ENCODE measurements at places on chromosomes 1 and 21.

- DNase-seq = peak; percentile 44
Observed at GRCh38 chr1:225987491-225988316, 11.4 kb downstream of the SDE2 start.

GRCh38 chr1:67571406-67571805 lies 113.6 kb upstream of the GADD45A start:
- no peak for DNase-seq

DNA sequence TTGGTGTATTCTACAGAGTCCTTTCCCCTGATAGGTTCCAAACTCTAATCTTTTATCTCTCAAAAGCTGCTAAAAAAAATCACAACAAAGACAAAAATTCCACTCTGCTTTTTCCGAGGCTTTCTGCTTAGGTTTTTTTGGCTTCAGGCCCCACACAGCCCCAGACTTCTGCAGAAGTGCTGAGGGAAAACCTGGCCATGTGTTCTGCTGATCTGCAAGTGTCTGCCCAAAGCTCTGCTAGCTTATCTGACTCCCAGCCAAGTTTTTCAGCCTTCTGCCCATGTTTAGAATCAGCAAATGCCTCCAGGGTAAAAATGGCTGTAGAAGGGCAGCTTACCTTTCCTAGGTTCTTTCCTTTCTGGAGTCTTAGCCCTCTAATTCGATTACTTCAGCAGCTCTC lies 28.4 kb downstream of the DISP3 start:
- DNase-seq = no peak

- DNase-seq = no peak
Observed at GRCh38 chr1:176904057-176904751, 260.3 kb downstream of the ASTN1 start.

DNA sequence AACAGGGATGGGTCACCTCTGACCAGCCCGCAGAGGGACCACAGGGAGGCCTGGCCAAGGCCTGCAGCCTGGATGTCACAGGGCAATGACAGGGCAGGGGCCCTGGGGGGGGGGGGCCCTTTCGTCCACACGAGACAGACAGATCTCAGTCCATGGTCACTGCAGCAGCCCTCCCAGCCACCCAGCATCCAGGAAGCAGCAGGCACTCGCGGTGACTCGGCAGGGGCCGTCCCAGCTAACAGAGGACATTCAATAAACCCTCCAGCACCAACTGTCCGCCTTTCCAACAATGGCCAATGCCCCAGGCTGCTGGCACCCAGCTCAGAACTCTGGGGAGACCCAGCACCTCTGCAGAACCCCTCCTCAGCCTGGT lies 32.9 kb downstream of the MEGF6 start:
- DNase-seq = no peak

- DNase-seq = no peak
Observed at GRCh38 chr1:24656046-24656445, 12.9 kb downstream of the SRRM1 start.

- no peak for DNase-seq
Observed at GRCh38 chr1:214337015-214337414, 56.1 kb downstream of the SMYD2 start.

GRCh38 chr1:221667504-221667903 lies 74.4 kb downstream of the DUSP10 start:
- peak; percentile 70 for DNase-seq

DNA sequence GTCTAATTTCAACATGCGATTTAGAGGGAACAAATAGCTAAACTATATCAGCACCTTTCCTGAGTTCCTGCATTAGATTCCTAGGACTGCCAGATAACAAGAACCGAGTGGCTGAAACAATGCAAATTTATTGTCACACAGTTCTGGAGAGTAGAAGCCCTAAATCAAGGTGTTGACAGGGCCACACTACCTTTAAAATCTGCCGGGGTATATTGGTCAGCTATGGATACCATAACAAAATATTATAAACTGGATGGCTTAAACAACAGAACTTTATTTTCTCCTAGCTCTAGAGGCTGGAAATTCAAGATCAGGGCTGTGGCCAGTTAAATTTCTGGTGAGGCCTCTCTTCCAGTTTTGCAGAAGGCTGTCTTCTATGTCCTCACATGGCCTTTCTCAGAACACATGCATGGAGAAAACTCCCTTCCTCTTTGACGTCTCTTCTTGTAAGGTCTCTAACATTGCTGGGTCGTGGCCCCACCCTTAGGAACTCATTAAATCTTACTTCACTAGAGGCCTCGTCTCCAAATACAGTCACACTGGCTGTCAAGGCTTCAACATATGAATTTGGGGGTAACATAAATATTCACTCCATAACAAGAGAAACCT lies 144.3 kb downstream of the FCRL5 start:
- DNase-seq = no peak

- no peak for DNase-seq
Observed at GRCh38 chr1:212917134-212917485, 33.2 kb upstream of the VASH2 start.

GRCh38 chr1:168507231-168507630 lies 36.6 kb downstream of the XCL2 start:
- DNase-seq = no peak

DNA sequence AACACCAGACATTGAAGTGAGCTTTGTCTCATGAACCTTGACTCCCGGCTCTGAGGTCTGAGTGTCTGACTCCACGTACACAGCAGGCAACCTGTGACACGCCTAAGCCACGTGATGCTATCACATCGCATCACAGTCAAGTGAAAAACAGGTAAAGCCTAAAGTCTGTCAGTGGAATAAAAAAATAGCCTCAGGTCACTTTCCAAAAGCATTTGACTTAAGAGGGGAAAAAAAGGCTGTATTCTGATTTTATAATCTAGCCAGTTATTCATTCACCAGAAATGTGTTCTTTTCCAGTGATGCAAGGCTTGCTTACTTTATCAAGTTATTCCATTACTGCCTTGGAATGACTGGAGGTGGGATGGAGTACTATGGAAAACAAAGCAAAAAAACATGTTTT lies 163.2 kb upstream of the HMCN1 start:
- DNase-seq = peak; percentile 34

- DNase-seq = no peak
Observed at GRCh38 chr1:108767708-108768107, 21.2 kb downstream of the STXBP3 start.

GRCh38 chr1:42453386-42453785 lies 2.4 kb downstream of the ZMYND12 start:
- DNase-seq = peak; percentile 25

DNA sequence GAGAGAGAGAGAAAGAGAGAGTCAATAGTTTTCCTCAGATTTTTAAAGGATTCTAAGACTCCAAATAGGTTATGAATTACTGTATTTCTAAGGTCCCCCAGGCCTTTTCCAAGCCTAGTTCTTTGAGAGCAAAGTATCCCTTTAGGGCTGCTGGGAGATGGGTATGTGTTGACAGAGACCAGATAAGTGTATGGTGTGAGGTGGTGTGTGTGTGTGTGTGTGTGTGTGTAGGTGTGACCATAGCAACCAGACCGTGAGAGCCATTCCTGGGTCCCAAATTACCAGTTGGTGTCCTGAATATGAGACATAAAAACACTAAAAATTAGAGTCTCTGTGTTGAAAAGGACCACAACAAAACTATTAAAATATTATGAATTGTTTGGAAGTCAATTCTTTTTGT lies 41.7 kb upstream of the DNAJC6 start:
- DNase-seq = no peak

DNA sequence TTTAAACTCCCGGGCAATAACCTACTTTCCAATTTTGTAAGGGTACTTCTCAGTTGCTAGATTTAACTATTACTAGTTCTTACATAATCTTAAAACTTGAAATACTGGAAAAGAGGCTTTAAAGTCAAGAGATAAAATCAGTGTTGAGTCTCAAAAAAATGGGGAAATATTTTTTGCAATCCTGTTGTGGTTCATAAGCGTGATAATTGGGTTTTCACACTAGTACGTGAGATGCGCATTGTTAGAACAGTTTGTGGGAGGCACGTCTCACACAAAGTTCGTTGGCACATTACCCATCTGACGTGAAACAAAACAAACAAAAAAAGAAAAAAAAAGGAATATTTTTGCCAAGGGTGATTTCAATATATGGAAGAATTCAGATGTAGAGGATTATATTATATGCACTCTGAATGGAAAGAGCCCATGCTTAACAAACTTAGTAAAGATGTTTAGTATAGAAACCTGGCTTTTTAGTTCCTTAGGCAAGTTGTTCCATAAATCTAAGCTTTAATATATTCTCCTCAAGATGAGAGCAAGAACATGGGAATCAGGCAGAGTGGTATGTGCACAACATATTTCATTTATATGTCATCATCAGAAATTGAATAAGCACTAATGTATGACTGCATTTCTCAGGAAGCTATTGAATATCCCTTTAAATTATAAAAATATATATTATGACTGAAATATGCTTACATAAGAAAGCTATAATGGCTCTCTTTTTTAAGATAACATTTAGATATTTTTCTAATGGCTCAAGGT lies 73.9 kb upstream of the TNFSF4 start:
- no peak for DNase-seq

DNA sequence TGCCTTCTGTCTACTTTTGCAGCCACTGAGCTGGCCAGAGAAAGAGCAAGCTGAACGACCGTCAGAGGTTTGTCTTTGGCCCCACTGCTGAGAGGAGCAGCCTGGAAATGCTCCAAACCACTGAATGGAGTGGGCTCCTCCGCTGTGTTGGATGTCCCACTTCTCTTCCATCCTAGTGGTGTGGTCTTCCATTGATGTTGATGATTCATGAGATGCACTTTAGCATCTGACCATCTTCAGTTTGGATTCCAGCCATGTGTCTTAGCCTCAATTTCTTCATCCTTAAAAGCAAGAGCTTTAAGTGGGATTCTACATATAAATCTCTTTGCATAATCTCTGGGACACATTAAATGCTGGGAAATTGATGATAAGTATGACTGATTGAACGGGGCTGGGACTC lies 276.9 kb downstream of the SIPA1L2 start:
- no peak for DNase-seq

DNA sequence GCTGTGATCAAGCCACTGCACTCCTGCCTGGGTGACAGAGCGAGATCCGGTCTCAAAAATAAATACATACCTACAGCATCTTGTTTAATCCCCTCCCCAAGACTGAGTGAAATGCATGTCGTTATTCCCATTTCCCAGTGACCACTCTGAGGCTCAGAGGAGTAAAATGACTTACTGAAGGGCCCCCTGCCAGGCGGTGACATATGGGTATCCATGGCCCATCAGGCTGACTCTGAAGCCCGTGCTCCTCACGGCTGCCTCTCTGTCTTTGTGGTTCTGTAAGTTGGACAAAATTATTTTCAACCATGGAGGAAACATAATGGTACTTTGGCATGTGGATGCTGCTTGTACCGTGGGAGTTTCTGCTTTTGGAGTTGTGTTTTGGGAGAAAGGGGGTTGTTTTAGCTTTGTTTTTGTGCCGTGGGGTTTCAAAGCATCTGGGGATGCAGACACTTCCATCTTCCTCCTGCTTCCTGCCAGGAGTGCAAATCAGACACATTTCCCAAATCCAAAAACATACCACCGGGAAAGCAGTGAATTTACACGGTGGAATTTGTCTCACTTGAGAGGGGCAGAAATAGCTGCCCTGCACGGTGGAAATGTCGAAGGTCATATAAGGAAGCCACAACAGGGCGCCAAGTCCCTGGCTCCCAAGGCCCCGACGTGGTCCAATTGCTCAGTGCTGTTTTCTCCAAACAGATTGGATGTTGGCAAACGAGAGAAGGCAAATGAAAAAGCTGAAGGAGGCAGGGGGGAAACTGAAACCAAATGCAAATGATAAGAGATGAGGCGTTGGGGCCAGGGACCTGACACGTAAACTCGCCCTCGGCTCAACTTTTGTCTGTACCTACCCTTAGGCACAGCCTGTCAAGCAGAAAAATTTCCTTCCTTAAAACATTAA lies 17.1 kb upstream of the PINK1 start:
- peak; percentile 20 for DNase-seq

- no peak for DNase-seq
Observed at GRCh38 chr1:37839676-37840075, 19.7 kb downstream of the MTF1 start.

DNA sequence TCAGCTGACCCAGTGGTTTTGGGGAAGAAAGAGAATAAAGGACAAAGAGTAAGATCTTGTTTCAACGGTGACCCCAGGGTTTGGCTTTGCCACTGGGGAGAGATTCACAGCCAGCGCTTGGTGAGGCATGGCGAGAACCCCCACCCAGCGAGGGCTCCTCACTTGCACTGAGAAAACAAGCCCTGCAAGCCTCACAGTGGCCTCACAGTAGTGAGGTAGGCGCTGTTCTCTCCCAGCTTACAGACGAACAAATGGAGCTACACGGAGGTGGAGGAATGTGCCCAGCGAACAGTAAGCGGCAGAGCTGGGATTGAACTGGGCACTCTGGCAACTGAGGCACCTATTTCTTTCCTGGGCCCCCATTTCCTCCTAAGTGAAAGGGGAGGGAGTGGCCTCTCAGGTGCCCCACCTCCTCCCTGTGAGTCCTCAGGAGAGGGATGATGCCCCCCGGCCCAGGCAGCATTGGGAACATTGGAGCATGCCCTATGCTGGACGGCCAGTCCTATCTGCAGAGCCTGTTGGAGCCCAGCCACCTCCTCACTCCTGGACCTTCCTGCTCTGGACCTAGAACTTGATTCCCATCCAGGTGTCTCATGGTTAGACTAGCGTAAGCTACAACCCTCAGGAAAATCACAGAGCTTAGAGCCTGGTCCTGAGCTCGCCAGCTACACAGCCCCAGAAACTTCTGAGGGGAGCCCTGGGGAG lies 73.4 kb upstream of the EDN2 start:
- DNase-seq = no peak

DNA sequence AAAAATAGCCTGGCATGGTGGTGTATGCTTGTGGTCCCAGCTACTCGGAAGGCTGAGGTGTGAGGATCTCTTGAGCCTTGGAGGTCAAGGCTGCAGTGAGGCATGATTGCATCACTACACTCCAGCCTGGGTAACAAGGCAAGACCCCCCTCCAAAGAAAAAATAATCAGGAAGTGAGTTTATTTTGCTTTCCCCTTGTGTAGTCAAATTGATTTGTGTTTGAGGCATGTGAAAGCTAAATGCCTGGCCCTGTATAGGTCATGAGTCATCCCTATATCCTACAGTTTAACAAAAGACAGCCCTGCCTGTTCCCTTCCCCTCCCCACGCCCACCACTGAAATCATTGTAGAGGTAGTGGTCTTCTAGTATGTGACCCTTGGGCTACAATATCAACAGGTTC lies 241.4 kb upstream of the JUN start:
- DNase-seq = peak; percentile 77

- peak; percentile 14 for DNase-seq
Observed at GRCh38 chr1:161032409-161032808, 6.4 kb downstream of the TSTD1 start.

DNA sequence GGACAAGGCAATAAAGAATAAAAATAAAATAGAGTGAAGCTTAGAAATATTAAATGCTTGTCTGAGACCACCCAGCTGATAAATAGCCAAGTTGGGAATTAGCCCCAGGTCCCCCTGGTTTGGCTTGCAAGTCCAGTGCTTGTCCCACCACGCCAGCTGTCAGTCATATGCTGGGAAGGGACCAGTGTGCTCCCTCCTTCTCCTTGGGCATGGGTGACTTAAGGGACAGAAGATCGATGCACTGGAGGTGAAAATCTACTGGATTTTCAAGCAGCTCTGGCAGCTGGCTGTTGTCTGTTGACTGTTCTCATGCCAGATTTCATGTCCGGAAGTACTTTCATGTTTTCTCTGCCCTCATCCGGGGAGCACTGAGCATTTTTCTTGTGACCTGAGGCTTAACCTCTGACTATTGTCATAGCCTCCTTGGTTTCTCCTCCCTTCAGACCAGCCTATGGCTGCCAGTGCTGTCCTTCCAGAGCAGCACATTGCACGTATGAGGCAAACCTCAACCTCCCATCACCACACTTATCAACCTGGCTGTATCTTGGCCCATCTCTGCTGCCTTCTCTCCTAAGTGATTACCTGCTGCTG lies 12.4 kb downstream of the LMOD1 start:
- DNase-seq = peak; percentile 53

Measured in fibroblast of lung (primary cell).